ENCODE measurements at places on chromosomes 11 and 22. TPM values are rescaled to one million over a fixed set of nuclear protein-coding genes. Genes with fewer than 3 reads are reported as not detected.

Gene ADM
- total RNA-seq = 28.7 TPM

Gene TBX10
- total RNA-seq = not detected

Gene CATSPERZ
- 0.44 TPM for total RNA-seq

Gene SPA17
- total RNA-seq = 22.3 TPM

Gene MAPK8IP1
- total RNA-seq = 0.78 TPM

Gene DDT
- 93.8 TPM for total RNA-seq

Gene NARS2
- 31.7 TPM for total RNA-seq

Gene ELF5
- not detected for total RNA-seq

Gene ZP1
- total RNA-seq = not detected

Gene CABP4
- not detected for total RNA-seq

Gene MGAT3
- not detected for total RNA-seq

Gene POLR2F
- 101 TPM for total RNA-seq

Gene MALAT1
- 1,538 TPM for total RNA-seq

Gene CBLIF
- not detected for total RNA-seq

Gene TSSK2
- total RNA-seq = not detected

Gene GLYATL1B
- total RNA-seq = not detected

Gene RIMBP3C
- not detected for total RNA-seq

Gene MS4A3
- total RNA-seq = not detected

Gene ANO1
- 71.4 TPM for total RNA-seq

Gene TRIM51
- not detected for total RNA-seq
